Urinary bladder (tissue), 4 donors: ENCODE measurements at places on chromosomes 12 and 14.

DNA sequence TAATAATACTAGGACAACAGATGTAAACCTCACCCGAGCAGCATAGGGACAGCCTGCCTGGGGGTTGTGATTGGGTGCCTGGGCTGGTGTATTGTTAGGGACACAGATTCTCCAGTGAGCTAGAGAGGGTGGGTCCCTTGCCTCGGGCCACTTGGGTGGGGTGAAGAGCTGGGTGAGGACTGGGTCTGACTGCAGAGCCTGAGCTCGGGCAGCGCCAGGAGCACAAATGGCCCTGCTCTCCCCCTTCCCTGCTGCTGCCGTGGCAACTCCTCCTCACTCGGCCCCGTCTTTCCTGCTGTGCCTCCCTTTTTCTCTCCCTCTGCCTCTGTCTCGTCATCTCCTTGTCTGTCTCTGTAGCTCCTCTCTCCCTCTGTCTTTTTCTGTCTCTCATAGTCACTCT, 115.4 kb downstream of the GLT1D1 start:
- no peak for DNase-seq

DNA sequence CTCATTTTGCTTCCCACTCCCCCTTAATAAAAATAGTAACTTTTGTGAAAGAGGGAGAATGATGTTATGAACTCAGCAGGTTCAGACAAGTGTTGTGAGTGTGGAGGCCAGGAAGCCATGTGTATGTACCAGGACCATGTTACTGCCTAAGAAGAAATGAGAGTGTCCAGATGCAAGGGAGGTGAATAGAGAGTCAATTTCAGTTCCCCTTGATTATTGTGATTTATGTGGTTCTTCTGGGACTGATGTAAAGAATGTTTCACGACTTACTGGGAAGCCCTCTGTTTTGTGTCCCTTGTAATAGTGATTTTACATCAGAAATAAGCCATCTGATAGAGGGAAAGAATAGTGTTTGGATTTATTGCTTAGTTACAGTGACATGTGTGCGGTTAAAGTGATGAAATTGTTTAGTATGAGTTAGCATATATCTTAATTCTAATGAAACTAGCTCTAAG, 32.5 kb downstream of the FBXO34 start:
- DNase-seq = no peak

- DNase-seq = no peak
These were observed 444.6 kb upstream of the CCDC196 start for GRCh38 chr14:66041582-66041981.

GRCh38 chr12:77064896-77065360, 441 bp downstream of the E2F7 start:
- DNase-seq = no peak

- no peak for DNase-seq
These were observed 246.6 kb downstream of the TMEM132D start for GRCh38 chr12:129657179-129657578.

DNA sequence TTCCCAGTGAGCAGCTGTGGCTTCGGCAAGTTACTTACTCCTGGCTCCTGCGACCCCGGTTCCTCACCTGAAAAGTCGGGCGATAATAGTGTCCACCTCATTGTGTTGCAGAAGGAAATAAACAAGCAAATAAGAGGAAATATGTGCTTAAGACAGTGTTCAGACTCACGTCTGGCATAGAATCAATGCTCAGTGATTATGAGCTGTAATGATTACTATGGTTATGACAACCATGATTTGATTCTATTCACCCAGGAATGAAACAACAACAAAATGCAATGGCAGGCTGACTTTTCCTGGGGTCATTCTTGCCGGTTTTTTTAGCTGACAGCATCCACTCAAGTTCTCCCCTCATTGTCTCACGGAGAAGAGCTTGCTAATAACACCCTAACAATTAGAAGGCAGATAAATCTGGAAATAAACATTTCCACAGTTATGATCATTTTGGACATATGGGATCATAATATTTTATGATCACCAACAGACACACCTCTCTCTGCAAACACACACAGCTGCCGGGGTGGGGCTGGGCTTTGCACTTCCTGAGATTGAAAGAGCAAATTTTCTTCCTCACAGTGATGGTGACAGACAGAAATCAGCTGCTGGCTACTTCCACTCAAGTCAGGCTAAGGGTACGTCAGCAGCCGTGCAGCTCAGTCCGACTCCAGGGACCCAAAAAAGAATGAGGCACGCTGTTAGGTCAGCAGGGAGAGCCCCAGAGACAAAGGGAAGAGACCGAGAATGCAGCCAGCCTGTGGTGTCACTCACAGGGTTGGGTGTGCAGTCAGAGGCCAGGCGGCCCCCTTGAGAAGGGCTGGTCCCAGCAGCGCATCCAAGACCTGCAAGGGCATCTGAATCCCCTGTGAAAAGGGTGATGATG, 158.0 kb downstream of the RIMBP2 start:
- DNase-seq = no peak

DNA sequence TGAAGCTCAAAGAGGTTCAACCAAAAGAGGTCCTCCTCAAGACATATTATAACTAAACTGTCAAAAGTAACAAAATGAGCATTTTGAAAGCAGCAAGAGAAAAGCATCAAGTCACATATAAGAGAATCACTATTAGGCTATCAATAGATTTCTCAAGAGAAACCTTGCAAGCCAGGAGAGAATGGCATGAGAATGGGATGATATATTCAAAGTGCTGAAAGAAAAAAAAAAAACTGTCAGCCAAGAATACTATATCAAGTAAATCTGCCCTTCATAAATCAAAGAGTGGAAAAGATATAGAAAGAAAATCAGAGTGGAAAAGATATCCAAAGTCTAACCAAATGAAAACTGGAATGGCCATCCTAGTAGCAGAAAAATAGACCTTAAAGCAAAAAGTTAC, 39.3 kb upstream of the TSPAN11 start:
- DNase-seq = no peak

DNA sequence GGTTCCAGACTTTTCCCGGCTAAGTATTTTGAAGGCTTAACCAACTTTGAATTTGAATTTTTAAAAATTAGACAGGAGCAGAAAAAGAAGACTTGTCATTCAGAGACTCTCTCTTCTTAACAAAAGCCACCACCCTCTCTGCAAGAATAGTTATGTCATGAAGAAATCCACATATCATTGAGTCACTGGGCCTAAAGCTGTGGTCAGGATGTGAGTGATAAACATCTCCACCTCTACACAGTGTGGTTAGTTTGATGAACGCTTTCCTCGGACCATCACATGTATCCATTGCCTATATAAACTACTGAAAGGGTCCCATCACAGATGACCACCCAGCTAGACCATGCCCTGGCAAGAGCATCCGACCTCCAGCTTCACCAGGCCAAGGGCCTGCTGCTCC, 226.1 kb downstream of the KSR2 start:
- DNase-seq = no peak

DNA sequence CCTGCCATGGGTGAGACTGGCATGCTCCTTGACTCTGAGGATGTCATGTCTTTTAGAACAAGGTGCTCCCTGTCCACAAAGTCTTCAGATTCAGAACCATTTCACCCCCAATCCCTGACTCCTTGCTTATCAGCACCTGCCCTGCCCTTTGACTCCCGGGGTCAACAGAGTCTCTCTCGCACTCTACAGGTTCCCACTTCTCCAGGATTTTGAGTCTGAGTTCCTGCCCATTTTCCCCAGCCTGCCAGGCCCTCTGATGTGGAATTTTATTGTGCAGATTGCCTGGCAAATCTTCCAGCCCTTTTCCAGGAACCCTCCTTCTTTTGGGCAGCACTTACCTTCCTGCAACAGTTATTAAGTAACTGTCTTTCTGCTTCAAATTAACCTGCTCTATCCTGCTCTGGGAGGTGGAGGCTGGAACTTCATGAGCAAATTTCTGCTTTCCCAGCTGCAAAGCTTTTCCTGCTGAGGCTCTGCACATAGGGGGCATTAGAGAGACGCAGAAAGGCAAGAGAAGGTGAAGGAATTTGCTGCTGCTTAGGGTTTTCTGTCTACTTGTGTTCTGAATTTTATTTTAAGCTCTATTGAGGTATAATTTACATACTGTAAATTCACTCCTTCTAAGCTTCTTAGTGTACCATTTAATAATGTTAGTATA, 259.1 kb downstream of the PCNX1 start:
- DNase-seq = peak; percentile 37

DNA sequence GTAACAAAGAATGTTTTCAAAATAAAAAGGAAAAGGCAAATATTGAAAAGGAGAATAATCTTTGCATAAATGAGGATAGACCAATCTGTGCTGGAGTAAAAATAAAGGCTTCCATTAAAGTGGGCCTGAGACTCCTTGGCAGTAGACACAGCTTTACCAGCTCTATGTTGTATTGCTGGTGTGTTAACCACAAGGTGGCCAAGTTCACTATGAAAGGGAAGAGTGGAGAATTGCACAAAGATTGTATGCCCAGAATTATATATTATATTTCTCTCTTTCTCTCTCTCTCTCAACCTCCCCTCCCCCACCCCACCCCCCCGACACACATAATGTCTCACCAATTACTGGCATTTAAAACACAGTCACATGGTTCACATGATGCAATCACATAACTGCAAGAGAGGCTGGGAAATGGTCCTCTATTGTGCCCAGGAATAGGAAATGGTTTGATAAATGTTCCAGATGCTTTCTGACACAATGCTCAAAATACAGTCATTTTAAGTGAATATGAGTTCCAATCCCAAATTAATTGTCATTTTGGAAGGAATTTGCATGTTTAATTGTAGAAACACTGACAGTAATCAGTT, 222.6 kb upstream of the SYT1 start:
- DNase-seq = no peak
